Right lung (tissue), 10 donors: ENCODE measurements at places on chromosomes 4 and X.

GRCh38 chrX:46582966-46583365 lies 9.4 kb downstream of the CHST7 start:
- no peak for DNase-seq

DNA sequence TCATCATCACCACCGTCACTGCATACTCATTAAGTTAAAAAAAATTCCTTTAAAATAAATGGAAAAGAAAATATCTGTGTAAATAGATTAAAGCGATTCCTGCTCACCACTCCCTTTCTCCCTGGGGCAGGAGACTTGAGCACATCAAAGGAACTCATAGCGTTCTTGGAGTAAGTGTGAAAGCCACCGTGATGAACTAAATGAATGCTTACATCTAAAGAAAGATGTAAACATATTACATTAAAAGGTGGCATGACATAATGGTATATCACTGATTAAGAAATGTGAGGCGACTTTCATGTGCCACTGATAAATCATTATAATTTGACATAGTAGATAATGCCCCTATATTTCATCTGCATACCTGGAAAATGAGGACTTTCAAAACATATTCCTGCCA lies 92.0 kb downstream of the SNCA start:
- no peak for DNase-seq

DNA sequence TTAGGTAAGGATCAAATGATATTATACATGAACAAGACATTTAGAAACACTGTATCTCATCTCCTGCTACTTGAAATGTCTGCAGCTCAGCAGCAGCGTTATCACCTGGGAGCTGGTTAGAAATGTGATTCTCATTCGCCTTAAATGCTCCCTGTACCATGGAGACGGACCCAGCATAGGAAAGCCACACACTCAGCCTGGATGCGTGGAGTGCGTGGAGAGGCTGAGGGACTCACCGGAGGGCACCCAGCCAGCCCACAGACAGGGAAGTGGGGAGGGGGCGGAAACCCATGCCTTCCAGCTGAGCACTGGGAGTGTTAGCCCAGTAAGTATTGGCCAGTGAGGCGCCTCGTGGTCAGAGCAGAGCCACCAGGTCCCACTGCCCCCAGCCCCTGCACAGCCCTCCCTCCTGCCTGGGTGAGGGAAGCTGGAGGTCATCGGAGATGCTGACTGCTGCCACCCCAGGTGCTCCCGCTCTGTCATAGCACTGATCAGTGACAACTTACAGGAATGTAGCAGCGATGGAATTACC lies 15.2 kb downstream of the SUPT20HL1 start:
- no peak for DNase-seq

GRCh38 chr4:112370466-112370865 lies 73.3 kb downstream of the ALPK1 start:
- DNase-seq, result no peak

GRCh38 chrX:12779534-12779933 lies 11.7 kb upstream of the PRPS2 start:
- DNase-seq, result peak; percentile 36

- DNase-seq, result no peak
Observed at GRCh38 chr4:73856518-73856917, 3.4 kb downstream of the PF4V1 start.

- no peak for DNase-seq
Observed at GRCh38 chr4:73822389-73822788, 14.1 kb upstream of the CXCL6 start.

- DNase-seq, result no peak
Observed at GRCh38 chr4:22488106-22488505, 27.8 kb downstream of the ADGRA3 start.

- no peak for DNase-seq
Observed at GRCh38 chr4:77845400-77845799, 17.2 kb upstream of the MRPL1 start.

GRCh38 chrX:84441143-84441542 lies 61.1 kb downstream of the HDX start:
- DNase-seq, result no peak

DNA sequence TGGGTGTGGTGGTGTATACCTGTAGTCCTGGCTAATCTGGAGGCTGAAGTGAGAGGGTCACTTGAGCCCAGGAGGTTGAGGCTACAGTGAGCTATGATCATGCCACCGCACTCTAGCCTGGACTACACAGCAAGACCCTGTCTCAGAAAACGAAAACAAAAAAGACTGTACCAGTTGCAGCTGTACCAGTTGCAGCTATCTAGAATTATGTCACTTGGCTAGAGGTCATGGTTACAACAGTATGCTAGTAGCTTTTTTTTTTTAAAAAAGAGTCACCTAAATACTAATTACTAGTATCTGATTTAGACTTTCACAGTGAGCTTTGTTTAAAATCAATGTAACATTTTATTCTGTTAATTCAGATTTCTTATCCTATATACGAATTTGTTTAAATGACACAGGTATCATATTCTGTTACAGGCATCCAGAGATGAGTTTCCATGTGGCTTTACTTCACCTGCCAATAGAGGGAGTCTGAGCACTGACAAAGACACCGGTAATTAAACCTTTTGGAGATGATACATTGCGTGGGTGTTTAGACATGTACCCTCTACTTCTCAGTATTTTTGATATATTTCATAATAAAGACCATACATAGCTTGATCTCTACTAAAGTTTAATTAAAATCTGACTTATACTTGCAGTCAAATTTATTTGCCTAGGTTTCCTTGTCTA lies 100.2 kb upstream of the IL13RA1 start:
- no peak for DNase-seq

- DNase-seq, result no peak
Observed at GRCh38 chrX:133937022-133937421, 48.4 kb downstream of the GPC3 start.

DNA sequence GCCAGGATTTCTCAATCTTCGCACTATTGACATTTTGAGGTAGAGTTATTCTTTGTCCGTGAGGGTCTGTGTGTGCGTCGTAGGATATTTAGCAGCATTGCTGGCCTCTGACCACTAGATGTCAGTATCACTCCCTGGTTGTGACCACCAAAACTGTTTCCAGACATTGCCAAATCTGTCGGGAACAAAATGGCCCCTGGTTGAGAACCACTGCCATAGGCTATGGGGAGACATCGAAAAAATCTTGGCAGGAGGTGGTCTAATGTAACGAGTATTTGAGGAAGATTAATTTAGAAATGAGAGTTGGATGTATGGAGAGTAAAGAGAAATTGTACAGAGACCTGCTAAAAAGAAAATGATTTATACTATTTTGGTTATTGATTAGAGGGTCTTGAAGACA lies 108.4 kb downstream of the DOCK11 start:
- peak; percentile 44 for DNase-seq

DNA sequence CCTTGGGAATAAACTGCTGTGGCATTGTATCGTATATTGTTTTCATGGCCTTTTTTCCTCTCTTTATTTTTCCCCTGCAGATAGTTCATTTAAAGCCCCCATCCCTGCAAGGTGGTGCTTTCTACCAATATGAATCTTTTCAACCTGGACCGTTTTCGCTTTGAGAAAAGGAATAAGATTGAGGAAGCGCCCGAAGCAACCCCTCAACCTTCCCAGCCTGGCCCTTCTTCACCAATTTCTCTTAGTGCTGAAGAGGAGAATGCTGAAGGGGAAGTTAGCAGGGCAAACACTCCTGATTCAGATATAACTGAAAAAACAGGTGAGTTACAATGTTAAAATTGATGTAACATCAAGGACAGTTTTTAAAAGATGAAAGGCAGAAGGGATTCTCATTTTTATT lies 601 bp downstream of the SMARCAD1 start:
- no peak for DNase-seq

DNA sequence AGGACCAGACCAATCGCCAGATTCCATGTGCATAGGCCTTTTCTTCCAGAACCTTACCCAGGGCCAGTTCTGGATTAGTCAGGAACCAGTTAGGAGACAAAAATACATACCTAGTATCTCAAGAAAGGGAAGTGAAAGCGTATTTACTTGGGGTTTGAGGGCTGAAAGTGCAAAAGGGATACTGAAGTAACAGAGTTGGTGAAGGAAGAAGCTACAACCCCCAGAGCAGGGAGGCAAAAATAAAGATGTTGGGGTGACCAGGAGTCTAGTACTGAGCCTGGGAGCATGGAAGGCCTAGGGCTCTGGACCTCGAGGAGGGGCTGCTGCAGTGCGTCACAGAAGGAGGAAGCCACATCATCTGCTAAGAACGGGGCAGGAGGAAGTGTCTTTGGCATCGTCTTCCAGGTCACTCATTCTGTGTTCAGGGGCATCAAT lies 38.3 kb downstream of the TKTL1 start:
- DNase-seq, result no peak

DNA sequence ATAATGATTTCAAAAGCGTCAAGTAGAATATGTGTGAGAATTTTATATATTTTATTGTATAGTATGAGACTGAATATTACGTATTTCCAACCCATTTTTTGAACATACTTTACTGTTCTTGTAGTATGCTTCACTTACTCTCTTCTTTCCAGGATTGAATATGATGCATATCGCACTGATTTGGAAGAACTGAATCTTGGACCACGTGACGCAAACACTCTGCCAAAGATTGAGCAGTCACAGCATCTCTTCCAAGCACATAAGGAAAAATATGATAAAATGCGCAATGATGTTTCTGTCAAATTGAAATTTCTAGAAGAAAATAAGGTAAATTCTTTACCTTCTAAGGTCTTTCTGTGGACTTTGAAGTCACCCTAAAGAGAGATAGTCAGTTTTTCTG lies 48.1 kb upstream of the FHDC1 start:
- DNase-seq, result no peak

DNA sequence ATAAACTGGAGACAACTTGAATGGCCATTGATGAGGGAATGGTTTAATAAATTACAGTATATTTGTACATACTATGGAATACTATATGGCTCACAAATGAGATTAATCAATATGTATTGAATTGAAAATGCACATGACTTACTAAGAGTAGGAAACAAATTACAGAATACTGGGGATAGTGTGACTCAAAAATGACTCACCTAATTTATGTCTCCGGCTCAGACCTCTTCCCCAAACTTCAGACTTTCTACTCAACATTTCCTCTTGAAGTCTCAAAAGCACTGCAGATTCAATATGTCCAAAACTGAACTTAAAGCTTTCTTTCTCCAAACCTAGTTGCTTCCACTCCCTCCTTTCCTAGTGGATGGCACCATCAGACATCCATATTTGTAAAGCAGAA lies 28.8 kb upstream of the GRIA3 start:
- DNase-seq, result no peak

DNA sequence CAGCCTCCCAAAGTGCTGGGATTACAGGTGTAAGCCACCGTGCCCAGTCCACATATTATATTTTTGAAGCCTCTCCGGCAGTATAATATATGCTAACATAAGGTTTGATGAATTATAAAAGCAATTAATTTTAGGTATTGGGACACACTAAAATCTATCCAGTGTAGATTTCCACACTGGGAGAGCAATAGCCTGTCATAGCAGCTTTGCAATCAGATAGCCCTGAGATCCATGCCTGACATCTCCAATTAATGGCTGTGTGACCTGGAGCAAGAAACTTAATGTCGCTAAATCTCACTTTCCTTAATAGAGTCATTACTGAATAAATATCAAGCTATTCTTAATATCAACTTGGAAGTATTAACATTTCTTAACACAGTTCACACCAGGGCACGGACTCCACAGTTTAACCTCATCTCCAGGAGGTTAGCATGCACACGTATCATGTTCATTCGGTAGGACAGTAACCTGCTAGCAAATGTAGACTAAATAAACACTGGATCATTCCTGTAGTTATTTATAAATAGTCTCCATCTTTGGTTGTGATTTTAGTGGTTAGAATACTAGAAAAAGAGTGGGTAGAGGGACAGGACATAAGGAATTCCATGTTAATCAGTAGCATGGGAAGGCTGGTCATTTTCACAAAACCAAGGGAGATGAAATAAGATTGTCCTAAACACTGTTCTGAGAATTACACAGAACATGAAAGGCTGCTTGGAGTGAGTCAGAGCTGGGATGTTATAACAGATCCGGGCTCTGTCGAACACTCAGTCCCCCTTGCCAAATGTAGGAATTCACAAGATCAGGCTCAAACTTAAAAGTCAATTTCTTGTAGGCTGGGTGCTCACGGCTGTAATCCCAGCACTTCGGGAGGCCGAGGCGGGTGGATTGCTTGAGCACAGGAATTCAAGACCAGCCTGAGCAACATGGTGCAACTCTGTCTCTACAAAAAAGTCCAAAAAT lies 254.7 kb downstream of the PALLD start:
- no peak for DNase-seq

GRCh38 chrX:8194216-8194615 lies 23.1 kb upstream of the VCX2 start:
- DNase-seq, result no peak

DNA sequence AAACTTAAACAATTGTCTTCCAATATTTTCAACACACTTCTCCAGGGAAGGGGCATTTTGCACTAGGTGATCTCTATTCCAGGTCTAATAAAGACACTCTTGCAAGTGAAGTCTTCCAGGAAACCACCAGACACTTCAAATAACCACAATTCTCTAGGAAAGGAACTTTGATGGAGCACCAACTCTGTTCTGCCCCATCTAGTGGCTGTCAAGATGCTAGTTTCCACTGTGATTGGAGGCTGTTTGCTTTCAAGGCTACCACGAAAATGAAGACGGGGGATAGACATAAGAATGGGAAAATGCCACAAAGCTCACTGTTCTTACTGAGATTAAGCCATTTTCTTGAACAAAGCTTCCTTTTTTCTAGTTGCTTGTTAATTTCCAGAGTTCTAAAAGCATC lies 100.6 kb upstream of the F9 start:
- no peak for DNase-seq

GRCh38 chrX:71974916-71975315 lies 64.3 kb downstream of the NHSL2 start:
- no peak for DNase-seq

GRCh38 chr4:13865871-13866669 lies 238.5 kb upstream of the BOD1L1 start:
- no peak for DNase-seq

- no peak for DNase-seq
Observed at GRCh38 chr4:70629469-70630090, 1.0 kb downstream of the ENAM start.

DNA sequence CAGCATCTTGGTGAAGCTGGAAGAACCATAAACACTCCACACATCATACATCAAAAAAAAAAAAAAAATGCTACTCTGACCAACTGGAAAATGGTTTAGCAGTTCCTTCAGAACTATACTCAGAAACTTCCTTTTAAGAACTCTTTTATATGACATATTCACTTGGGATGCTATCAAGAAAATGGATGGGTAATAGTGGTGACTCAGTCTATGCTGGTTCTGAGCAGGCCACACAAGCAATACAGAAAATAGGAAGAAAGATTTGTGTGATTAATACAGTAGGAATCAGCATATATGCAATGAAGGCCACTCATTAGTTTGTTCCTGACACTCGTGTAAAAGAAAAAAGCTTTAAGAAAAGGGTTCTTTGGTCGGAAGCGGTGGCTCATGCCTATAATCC lies 123.5 kb upstream of the FAT4 start:
- DNase-seq, result no peak

DNA sequence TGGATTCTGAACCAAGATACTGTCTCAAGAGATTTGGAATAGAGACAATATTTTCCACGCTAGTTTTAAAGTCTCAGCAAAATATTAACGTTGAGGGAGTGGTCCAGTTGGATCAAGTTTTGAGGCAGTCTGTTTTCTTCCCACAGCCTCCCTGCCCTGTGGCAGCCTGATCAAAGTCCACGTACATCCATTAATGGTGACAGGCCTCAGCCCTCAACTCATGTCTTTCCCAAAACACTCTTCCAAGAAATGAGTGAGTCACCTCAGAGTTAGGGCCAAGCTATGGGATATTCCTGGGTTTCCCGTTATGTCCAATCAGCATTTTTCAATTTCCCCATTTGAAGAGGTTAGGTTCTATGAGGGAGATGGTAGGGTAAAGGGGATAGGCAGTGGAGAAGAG lies 28.5 kb downstream of the EGFL6 start:
- DNase-seq, result peak; percentile 11

GRCh38 chrX:117839544-117839943 lies 277.1 kb downstream of the KLHL13 start:
- DNase-seq, result no peak
